ENCODE measurements at places on chromosomes 5 and 9.

GRCh38 chr5:168316139-168316578, 24.7 kb downstream of the WWC1 start:
- no peak for DNase-seq

GRCh38 chr5:111769541-111769940, 12.5 kb upstream of the NREP start:
- no peak for DNase-seq

- DNase-seq, result no peak
Measured at GRCh38 chr9:26928902-26929495, 18.0 kb downstream of the PLAA start.

GRCh38 chr9:136324501-136325300, 2.6 kb upstream of the GPSM1 start:
- DNase-seq, result no peak

DNA sequence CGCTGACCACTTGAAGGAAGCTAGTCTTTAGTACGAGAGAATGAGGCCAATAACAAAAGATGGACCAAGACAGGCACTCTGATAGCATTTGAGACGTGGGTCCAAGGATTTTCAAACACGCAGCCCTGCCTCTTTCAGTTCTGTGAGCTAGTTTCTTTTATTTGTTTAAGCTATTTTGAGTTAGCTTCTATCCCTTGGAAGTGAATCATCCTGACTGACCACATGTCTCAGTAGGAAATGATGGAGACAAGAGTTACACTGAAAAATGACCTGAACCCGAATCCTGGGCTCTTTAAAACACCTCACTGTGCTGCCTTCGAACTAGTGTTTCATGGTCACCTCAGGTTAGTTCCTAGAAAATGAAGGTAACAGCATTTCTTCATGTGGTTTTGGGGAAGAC, 9.9 kb downstream of the TEK start:
- DNase-seq, result no peak

DNA sequence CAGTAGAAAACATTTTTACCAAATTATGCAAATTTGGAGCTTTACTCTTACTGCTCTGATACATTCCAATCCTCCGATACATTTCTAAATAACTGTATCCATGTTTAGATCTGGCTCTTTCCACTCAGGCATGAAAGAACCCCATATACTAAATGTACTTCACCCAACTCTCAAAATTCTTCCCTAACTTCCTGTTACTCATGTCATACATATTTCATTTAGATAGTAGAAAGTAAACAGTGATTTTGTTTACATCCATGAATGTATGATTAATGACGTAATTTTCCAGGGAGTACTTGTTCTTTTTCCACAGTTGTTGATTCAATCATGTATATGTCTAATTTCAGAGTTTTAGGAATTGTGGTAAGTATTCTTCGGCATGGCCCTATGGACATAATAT, 1426.5 kb upstream of the C9orf72 start:
- no peak for DNase-seq

GRCh38 chr5:92662741-92663140, 918.3 kb downstream of the NR2F1-AS1 start:
- DNase-seq, result no peak

DNA sequence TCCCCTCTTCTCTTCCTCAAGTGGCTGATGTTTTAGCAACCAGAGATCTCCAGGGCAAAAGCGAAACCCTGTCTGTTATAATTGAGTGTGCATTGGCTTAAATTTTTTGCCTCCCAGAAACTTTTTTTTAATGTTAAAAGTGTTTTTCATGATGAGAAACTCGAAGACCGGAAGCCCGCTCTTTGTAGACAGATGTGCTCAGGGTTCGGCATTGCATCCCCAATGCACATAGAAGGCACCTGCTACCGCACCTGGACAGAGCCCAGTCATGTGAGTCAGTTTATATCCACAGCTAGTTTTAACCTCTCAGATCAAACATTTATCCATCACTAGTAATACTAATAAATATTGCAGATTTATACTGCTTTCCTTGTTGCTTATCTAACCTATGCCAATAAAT, 19.5 kb upstream of the NADK2 start:
- no peak for DNase-seq

- no peak for DNase-seq
Measured at GRCh38 chr9:72306761-72307160, 58.2 kb downstream of the ZFAND5 start.

- no peak for DNase-seq
Measured at GRCh38 chr5:22258139-22258538, 595.0 kb downstream of the CDH12 start.

DNA sequence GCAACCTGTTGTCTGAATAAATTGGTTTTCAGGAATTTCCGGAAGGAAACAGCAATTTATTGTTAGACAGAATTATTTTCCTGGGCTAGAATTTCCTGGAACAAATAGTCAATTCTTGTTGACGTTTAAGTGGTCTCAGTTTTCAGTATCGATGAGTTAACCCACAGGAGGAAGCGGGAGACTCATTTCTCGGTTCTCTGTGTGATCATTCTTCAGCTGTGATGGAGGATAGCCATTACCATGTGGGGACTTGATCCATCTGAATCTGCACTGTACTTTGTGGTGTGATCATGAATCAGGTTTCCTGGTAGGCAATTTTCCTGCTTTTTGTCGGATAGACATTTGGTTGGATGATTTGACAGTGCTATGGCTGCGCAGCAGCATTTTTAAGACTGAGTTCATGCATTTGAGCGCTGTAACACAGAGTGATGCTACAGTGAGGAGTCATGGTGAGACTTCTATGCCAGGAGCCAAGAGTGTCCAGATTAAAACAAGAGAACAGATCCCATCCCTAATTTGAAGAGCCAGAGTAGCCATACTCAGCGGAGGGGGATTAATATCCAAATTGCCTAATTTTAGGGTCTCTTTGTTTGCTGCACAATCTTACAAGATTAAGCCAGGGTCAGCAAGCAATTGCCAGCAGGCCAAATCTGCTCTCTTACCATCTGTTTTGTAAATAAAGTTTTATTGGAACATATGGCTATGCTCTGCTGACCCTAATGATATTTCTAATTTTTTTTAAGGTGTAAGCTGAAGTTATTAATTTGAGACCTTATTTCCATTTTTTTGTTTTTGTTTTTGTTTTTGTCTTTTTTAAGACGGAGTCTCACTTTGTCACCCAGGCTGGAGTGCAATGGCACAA, 355.9 kb downstream of the RAB3C start:
- DNase-seq, result no peak

DNA sequence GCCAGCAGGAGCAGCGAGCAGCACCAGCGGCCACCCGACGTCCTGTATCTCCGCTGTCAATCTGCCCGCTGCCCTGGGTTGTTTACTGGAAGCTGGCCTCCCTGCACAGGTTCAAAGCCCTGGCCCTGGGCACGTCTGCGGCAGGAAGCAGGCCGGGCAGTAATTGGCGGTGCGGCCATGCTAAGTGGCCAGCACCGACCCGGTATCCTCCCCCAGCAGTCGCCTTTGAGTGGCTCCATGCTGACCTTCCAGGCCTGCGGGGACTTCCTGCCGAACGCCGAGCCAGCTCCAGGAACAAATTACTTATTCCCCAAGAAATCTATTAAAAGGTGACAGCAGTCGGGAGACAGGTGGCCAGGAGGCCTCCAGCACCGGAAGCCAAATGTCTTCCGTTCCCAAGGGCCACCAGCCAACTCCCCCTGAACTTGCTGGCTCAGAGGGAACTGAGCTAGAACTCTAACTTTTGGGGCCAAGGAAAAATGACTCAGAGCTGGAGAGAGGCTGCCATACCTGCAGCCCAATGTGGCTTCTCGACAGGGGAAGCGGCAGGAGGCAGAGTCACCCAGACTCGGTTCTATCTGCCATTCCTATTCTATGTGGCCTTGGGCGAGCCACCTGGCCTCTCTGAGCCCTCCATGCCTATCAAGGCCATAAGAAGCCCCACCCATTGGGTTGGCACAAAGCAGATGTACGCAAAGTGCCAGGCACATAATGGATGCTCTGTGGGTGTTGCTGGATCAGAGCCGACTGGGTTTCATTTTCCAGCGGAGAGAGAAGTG, 13.7 kb upstream of the PSMB7 start:
- DNase-seq, result no peak

GRCh38 chr5:154543380-154543779, 65.4 kb upstream of the HAND1 start:
- no peak for DNase-seq

DNA sequence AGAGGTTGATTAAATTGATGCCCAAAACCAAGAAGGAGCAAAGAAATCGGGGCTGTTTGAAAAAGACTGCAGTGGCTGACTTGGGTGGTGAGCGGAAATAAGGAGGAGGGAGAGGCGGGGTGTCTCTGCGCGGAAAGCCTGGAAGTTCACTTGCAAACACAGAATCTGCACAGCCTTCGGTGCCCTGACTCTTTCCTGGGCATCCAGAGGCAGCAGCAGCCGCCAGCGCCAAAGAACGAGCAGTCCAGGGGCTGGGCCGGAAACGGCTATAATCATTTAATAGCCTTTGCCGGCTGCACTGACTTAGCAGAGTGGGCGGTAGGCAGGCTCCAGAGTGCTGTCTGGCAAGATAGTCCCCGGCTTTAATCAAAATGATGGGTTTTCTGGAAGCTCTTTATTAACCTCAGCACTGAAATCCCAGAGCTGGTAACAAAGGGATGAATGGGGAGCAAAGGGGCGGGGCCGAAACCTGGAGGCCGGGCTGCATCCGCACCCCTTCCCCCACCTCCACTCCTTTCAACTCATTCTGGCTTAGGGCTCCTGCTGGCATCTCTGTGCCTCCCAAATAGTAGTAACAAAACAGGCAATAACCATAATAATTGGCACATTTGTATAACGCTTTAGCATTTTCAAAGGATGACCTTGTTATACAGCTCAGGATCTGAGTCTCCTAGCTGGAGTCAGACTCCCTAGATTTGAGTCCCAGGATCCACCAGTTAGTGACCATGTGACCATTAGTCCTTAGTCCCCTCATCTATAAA, 35.7 kb downstream of the PCDHAC2 start:
- DNase-seq, result no peak

DNA sequence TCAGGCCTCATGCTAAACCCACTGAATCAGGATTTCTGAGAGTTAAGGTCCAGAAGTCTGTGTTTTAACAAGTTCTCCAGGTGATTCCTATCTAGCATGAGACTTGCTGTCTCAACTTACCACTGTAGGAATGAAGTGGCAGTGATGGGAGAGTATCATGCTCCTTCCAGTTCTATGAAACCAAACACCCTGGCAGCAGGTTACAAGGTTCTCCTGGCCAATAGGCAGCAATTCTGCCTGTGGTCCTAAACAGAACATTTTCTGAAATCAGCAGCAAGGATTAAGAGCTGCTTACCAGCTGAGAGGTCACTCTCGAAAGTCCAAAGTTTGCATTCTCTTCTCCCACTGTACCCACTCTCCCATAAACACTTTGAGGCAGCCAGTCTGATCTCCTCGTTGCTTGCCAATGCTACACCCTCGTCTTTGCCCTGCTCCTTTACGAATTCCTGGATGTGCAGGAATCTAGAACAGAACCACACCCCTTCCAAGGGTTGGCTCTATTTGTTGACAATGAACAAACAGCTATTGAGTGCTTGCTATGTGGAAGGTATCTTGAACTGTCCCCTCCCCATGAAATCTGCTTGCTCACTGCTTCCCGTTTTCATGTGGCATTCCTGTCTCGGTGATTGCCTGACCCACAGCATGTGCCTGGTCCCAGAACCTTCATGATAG, 100.5 kb downstream of the TMEM174 start:
- DNase-seq, result no peak

DNA sequence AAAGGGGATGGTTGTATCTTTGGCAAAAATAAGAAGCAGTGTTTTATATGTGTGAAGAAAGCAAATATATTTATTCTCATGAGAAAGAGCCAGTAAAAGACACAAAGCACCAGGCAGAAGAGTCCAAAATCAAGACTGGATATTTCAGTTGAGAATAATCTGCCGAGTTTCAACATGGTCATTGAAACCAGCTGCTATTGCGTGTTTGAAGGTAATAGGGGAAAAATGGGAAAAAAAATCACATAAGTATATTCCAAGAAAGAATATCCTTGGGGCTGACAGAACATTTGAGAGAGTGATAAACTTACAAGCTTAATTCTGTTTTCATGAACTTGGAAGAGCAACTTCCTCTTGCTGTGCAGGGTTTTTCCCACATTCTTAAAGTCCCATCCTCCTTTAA, 79.9 kb downstream of the ISOC1 start:
- DNase-seq, result no peak

GRCh38 chr9:10050016-10050415, 562.8 kb downstream of the PTPRD start:
- DNase-seq, result no peak

DNA sequence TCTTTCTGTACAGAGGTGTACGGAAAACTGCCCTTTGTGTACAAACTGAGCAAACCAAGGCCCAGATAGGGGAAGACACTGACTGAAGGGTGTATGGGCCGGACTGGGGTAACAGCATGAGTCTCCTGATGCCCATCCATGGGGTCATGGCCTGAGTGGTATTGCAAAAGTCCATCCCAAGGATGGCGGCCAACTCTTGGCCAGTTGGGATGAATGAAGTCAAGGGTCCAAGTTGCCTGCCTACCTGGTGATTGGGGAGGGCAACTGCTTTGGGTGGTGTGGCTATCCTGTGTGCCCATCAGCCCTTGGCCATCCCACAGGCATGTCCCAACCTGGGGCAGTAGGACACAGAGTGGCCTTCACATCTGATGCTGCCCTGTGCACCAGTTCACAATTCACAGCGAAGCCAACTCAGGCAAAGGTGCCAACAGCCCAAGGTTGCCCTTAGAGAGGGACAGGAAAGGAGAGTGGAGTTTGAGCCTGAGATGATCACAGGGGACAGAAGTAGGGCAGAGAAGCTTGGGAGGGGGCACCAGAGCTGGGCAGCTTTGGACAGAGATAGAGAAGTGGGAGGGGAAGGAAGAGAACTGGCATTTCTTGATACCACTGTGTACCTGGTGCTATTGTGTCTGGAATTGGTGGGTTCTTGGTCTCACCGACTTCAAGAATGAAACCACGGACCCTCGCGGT, 46.6 kb downstream of the COL15A1 start:
- DNase-seq, result no peak

DNA sequence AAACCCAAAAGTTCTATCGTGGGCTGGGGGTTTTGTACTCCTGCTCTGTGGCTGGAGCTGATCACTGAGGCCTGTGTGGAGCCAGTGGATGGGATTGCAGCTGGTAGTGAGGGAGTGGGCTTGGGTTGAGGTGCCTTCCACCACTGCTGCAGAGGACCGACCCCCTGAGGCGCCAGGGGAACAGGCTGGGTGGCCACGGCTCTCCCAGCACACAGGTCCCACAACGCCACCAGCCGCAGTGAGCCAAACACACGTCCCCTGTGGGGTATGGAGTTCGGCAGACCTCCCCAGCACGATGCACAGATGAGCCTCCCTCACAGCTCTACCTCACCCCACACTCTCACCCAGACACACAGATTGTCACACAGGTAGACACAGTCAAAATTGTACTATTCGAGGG, 109.1 kb downstream of the DAB2IP start:
- no peak for DNase-seq

DNA sequence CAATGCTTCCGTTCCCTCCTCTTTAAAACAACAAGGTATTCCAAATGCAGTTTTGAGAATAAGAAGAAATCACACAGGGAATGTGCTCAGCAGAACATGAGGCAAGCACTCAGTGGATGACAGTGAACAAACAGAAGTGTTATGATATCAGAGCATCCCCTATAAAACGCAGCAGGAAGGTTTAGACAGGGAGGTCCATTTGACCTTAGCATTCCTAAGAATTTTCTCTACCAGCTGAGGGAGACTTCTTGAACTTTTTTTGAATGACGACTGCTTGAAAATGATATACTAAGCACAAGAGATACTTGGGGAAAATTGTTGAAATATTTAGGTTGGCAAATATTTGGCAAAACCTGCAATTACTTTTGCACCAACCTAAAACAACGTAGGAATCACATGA, 3.9 kb downstream of the AMACR start:
- DNase-seq, result no peak

All from stimulated activated CD4-positive, alpha-beta T cell treated with anti-CD3 and anti-CD28 coated beads, Interleukin-15, amount 100 ng/mL, for 48 hours (primary cell).